ENCODE measurements at places on chromosomes 1 and 21.
A peak's percentile ranks its signal among the peaks of the same experiment; 100 is the strongest.

- peak; percentile 71 for DNase-seq
Measured at GRCh38 chr1:154213274-154213673, 7.1 kb upstream of the CFAP141 start.

- DNase-seq: no peak
Measured at GRCh38 chr1:149967041-149967440, 30.4 kb upstream of the MTMR11 start.

DNA sequence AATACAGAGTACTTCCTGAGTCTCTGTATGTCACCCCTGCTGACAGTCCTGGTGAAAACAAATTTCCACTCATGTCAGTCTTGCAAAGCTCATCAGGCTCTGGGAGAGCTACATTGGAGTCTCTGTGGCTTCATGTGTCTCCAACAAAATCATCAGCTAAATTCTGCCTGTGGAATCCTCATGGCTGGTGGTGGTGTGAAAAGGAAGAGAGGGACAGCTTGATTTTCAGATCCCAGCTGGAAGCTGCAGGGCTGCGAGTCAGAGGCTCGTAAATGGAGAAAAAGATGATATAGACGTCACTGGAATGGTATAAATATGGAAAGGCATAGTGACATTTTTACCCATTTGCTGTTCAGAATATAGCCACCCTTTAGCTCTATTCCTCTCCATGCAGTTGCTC is 150.2 kb downstream of the ASTN1 start:
- no peak for DNase-seq

DNA sequence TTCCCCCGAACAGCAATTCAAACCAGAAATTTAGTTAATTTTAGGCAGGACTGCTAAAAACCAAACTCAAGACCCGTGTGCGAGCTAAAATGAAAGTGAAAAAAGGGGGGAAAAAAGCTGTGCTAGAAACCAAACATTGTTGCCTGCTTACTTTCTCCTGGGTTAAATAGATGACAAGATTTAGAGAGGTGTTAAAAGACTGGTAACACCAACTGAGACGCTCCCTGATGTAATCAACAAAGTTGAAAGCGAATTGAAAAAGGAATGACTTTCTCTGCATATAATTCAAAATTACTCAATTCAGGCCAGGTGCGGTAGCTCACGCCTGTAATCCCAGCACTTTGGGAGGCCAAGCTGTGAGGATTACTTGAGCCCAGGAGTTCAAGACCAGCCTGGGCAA is 6.8 kb downstream of the CDCA8 start:
- DNase-seq: no peak

GRCh38 chr1:66996018-66996682 is 57.8 kb downstream of the SLC35D1 start:
- DNase-seq: peak; percentile 72

GRCh38 chr1:161484613-161485012 is 20.6 kb upstream of the FCGR2A start:
- DNase-seq: no peak

Data from EH (cell line).